GM03348 (cell line): ENCODE measurements at places on chromosomes 7 and 10.
A peak's percentile ranks its signal among the peaks of the same experiment; 100 is the strongest.

DNA sequence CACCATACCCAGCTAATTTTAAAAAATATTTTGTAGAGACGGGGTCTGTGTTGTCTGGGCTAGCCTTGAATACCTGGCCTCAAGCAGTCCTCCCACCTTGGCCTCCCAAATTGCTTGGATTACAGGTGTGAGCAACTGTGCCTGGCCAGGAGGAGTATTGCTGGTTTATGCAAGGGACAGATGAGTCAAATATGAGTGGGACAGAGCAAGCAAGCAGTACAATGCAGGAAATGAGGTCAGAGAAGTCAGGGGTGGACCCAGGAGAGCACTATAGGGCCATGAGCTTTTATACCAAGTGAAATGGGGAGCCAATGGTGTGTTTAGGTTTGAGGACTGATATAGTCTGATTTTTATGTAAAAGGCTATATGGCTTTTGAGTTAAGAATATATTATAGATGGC is 6.3 kb downstream of the TSPAN13 start:
- no peak for DNase-seq

DNA sequence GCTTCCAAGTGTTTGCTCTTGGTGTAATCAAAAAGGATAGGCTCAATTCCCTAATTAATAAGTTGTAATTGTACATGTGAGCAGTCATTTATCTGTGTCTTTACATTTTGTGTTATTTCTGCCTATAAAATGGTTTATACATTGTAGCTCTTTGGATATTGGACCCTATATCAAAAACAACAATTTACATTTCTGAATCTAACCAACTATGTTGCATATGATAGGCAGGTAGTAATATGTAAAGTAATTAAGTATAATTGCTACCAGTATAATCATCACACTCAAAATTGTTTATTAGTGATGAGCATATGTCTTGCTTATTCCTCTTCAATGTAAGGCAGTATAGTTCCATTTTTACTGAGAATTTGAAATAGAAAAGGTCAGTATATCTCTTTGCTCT is 13.8 kb downstream of the AKR1C1 start:
- DNase-seq, result no peak

DNA sequence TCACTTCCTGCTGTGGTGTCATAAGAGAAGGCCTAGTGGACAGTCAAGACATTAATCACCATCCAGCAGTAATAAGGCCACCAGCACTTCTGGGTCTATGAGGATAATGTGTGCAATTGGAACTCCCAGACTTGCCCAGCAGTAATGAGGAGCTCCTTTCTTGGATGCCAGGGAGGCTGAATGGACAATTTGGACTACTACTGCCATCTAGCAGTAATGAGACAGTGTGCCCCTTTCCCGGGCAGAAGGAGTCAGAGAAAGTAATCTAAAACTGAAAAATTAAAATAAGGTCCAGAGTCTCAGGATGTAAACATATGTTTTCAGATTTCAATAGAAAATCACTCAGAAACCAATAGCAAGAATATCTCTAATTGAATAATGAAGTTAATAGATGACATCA is 400.4 kb downstream of the CDC14C start:
- peak; percentile 38 for DNase-seq

- DNase-seq, result no peak
These were observed 6.7 kb upstream of the COL28A1 start for GRCh38 chr7:7542251-7542835.

- peak; percentile 80 for DNase-seq
These were observed 302.6 kb downstream of the KLF6 start for GRCh38 chr10:3482200-3482993.

DNA sequence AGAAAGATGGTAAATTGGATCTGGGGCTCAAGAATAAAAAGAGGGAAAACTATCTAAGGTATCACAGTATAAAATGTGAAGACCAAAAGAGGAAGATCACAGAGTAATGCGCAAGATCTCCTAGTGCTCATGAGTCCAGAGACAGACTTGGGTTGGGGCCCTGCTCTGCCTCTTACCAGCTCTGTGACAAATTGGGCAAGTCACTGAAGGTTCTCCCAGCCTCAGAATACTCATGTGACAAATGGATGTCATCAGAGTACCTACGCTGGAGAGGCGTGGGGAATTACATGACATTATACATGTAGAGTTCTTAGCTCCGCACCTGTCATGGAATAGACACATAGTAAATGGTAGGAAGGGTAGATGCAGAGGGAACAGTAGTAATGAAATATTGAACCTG is 124.4 kb downstream of the DOCK4 start:
- DNase-seq, result no peak

GRCh38 chr10:46229144-46229563 is 57.6 kb upstream of the ANTXRL start:
- no peak for DNase-seq

GRCh38 chr7:46945328-46945727 is 636.6 kb downstream of the TNS3 start:
- DNase-seq, result peak; percentile 67

DNA sequence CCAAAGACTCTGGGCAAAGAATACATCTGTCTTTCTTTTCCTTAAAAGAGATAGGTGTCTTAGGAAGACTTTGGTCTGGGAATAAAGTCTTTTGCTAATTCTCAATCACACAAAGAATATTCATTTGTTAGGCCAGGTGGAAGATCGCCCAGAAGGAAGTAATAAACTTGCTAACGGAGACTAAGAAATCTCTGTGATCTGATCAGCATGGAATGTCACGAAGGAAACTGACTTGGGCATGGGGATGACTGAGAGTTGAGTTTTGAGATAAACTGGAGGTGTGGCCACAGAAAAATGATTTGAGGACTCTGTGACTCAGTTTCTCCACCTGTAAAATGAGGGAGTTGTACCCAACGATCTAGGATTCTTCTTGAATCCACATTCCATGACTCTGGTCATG is 161.1 kb upstream of the SVIL start:
- DNase-seq, result peak; percentile 64

GRCh38 chr10:122343135-122343800 is 31.2 kb upstream of the PLEKHA1 start:
- DNase-seq, result no peak

GRCh38 chr10:37015498-37015897 is 109.9 kb upstream of the ANKRD30A start:
- no peak for DNase-seq

- peak; percentile 64 for DNase-seq
These were observed 6.3 kb downstream of the IFT22 start for GRCh38 chr7:101315336-101315735.

DNA sequence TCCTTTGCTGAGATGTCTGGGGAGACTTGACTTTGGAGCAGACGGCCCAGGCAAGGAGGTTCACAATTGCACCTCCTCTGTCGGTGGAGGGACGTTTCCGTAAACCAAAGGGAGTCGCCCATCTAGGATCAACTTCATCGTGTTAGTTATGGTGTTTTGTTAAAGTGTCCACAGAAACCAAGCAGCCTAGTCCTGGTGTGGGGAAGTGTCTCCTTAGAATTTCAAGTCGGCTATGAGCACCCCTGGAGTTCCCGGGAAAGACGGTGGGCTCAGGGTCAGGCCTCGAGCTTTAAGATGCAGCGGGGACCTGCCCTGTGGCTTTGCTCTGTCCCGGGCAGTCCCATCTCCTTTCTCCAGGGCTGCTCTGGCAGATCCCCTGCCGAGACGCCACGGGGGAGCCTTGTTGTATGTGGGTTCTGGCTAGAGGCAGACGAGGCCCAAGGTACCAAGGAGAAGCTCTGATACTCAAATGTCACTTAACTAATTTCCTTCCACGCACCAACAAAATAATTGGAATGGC is 319.2 kb downstream of the ADARB2 start:
- DNase-seq, result no peak

GRCh38 chr7:71886046-71886445 is 526.1 kb downstream of the CALN1 start:
- no peak for DNase-seq

- DNase-seq, result no peak
These were observed 80.6 kb downstream of the ETV1 start for GRCh38 chr7:13908667-13909397.

DNA sequence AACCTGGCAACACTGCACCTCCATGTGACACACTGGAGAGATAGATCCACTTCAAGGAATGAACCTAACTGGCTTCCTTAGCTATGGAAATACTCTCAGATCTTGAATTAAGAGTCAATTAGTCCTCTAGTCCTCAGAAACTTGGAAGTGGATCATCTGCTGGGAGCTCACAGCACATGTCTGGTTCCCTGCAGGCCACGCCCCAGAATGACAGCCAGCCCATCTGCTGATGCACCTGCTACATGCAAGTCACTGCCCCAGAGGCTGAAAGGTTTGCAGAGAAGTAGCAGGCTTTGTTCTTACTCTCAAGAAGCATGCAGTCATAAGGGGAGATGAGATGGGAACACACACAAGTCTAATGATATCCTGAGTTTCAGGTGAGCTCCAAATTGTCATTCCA is 275.9 kb downstream of the SKAP2 start:
- DNase-seq, result no peak

GRCh38 chr10:43596546-43596945 is 9.7 kb upstream of the ZNF485 start:
- DNase-seq, result no peak

DNA sequence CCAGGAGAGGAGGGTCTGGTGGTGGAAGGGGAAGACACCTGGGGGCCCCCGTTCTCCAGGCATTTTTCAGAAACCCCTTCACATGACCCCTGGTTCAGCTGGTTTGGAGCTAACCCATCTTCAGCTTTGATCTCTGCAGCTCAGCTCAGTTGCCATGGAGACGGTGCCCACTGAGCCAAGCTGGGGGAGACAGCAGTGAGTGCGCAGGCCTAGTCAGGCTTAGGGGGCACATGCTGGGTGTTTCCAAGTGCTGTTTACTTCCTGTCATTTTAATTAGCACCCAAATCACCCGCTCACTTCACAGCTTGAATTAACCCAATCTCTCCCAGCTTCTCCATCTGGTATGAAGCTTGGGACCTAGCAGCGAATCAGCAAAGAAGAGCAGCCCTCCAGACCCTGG is 9.0 kb downstream of the SPOCK2 start:
- DNase-seq, result no peak

GRCh38 chr10:63348245-63348850 is 117.4 kb downstream of the JMJD1C start:
- DNase-seq, result peak; percentile 5

DNA sequence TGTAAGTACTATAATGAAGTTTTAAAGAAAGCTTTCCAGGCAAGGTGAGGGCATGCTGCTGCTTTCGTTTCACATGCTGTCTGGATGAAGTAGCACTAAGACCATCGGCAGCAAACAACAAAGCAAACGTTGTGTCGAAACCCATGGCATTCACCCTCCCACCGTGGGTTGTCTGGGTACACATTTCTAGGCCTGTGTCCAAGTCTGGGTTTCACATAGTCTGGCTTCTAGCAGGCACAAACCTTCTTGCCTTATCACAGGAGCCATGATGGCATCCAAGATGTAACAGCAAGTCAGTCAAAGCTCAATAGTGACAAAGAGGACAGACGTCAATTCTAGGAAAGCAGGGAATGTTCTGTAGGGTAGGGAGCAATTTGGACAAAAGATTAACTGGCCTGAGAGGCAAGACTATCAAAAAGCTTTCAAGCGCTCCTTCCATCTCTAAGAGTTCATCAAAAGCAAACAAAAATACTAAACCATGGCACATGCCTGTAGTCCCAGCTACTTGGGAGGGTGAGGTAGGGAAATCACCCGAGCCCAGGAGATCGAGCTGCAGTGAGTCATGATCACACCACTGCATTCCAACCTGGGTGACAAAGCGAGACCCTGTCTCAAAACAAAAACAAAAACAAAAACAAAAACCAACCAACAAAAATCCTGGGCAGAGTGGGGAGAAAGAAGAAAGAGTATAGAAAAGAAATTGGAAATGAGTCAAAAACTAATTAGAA is 42.7 kb downstream of the PAXIP1 start:
- no peak for DNase-seq

GRCh38 chr10:118818621-118819221 is 64.0 kb upstream of the CACUL1 start:
- DNase-seq, result no peak

GRCh38 chr7:50538478-50538877 is 26.7 kb downstream of the DDC start:
- DNase-seq, result no peak

DNA sequence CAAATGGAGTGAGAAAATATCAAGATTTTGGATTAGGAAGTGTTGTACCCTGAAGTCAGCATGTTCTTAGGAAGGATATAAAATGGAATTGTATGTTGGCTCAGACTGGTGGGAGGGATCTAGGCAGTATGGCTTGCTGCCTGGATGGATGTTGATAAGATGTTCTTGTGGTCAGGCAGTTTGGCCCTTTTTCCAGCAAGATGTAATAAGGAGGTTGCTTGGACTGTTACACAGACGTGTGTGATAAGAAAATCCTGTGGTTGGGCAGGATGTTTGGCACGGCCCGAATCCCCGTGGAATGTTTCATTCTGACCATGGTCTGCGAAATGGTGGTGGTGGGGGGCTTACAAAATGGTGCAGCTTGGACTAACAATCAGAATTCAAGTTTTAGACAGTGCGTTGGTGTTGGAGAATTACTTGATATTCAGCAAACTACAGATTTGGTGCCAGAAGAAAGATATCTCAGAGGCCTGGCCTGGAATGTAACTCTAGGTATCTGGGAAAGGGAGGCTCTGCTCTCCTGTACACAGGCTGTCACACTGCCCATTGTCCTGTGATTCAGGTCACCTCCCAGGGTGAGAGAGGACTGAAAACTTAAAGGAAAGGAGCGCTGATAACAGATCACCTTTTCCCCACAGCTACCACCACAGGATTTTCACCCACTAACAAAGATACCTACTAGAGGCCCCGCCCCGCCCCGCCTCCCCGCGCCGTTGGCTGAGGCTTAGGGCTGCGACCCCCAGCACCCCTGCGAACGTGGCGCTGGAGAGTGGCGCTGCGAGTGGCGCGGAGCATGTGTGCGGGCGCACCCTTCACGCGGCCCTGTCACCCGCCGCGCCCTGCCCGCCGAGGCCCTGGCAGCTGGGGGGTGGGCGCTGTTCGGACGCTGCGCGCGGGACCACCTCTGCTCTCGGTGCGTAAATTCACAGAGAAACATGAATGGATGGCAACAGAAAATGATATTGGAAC is 19.3 kb upstream of the ZNF680 start:
- DNase-seq, result no peak
